ENCODE measurements at places on chromosomes 1 and 21.

GRCh38 chr21:29231756-29232529 is 66.8 kb upstream of the BACH1 start:
- DNase-seq = no peak

DNA sequence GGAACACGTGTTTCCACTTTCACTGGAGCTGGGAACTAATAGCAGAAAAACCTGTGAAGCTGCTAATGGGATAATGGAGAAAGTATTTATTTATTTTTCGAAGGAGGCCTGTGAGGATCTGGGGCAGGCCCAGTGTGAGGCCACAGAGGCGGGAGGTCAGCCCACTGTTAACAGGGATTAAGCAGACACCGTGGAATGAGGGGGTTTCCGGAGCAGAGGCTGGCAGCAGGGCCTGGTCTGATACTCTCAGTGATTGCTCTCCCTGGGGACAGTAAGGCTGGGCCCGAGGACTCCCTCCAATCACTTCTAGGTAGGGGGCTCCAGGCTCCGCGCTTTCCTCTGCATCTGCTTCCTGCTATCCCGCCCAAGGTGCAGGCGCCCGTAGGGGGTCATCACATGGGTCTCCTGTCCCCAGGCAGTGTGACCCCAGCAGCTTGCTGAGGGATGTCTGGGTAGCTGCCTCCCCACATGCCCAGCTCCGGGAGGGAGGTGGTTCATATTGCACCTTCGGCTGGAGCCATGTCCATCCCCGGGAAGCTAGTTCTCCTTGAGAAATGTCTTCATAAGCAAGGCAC is 28.8 kb upstream of the CDCA8 start:
- DNase-seq = no peak

GRCh38 chr1:116911188-116911553 is 1.5 kb downstream of the PTGFRN start:
- no peak for DNase-seq

DNA sequence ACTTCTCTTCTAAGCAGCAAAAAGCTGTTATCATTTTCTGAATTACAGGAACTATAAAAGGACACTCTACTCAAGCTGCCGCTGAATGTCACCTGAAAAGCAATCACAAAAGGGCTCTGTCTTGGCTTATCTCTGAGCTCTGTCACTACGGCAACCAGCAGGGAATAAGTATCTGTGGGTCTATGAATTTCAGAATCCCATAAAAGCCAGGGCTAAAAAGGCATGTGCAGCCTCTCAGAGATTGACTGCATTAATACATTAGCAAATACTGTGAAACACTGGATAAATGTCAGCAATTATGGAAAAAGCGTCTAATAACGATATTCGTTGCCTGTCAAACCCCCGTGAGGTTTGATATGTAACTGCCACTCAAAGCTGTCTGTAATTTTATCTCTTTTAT is 210.2 kb upstream of the DMRTA2 start:
- DNase-seq = no peak

- DNase-seq = no peak
Observed at GRCh38 chr1:211939876-211940468, 95.4 kb downstream of the INTS7 start.

DNA sequence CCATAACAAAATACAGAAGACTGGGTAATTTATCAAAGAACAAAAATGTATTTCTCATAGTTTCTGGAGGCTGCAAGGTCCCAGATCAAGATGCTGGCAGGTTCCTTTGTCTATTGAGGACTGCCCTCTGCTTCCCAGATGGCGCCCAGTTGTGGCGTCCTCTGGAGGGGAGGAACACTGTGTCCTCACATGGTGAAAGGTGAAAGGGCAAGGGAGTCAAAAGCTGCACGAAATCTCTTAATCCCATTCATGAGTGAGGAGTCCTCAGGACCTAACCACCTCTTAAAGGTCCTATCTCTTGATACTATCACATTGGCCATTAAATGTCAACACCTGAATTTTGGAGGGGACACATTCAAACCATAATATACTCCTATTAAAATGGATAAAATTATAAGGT is 79.3 kb upstream of the IRF2BP2 start:
- no peak for DNase-seq

GRCh38 chr1:27045973-27046558 is 33.4 kb upstream of the TENT5B start:
- peak; percentile 78 for DNase-seq

DNA sequence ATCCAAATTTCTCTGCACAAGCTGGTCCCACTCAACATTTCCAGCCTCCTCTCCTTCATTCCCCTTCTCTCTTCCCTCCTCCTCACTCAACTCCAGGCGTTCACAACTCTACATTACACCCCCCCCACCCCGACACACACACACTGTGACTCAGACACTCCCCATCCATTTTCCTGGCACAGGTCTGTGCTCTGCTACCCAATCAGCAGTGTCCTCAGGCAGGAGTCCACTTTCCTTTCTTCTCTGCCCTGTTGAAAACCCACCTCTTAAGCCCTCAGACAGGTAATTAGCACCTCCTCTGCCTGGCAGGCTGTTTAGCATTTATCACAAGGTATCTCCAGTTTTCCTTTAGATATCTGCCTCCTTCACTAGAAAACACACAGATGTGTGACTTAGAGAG is 8.8 kb upstream of the LMX1A start:
- DNase-seq = no peak

DNA sequence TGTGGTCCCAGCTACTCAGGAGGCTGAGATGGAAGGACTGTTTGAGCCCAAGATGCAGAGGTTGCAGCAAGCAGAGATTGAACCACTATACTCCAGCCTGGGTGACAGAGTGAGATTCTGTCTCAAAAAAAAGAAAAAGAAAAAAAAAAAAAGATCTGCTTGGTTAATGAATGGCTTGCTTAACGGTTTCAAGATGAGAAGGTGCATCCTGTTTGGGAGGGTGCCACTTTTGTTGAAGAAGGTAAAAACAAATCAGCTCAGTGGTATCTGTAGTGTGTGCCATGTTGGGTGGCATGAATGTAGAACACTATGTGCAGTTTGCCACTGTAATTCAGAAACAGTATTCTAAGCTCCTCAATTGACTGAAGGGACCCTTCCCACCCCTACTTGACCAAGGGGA is 94.9 kb upstream of the ETV3 start:
- DNase-seq = no peak

Data from Right ventricle myocardium inferior (tissue), 1 donor.